ENCODE measurements at places on chromosomes 3 and 15.

GRCh38 chr3:83523470-83524073, 1435.2 kb upstream of the CADM2 start:
- DNase-seq, result peak; percentile 69

GRCh38 chr15:74901612-74902063, 5.0 kb downstream of the FAM219B start:
- peak; percentile 21 for DNase-seq

DNA sequence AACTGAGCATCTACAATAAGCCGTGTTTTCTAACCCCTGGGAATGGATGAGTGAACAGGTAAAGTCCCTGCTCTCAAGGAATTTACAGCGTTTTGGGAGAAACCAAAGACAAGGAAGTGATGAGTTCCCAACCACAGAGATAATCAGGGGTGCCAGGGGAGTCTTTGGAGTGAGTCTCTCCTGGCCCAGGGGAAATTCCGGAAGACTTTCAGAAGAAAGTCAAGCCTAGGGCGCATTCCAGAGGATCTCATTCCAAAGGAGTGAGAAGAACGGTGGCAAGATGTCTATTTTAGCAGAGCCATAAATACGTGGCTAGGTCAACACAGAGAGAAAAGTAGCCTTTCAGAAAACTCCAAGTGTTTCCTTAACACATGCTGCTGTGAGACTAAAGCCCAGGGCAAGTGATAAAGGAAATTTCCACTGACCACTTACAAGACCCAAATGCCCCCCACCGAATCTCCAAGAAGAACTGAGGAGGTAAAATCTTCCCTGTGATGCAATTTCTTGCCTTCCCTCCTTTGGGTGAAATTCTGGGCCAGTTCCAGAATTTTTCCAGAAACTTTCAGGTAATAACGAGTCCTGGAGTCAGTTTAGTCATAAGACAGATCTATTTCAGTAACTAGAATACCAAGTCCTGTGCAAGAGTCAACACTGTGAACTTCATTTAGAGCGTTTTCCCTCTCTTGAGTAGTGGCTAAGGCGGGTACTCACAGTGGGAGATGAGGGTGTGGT, 437.4 kb downstream of the NR2F2 start:
- DNase-seq, result no peak

DNA sequence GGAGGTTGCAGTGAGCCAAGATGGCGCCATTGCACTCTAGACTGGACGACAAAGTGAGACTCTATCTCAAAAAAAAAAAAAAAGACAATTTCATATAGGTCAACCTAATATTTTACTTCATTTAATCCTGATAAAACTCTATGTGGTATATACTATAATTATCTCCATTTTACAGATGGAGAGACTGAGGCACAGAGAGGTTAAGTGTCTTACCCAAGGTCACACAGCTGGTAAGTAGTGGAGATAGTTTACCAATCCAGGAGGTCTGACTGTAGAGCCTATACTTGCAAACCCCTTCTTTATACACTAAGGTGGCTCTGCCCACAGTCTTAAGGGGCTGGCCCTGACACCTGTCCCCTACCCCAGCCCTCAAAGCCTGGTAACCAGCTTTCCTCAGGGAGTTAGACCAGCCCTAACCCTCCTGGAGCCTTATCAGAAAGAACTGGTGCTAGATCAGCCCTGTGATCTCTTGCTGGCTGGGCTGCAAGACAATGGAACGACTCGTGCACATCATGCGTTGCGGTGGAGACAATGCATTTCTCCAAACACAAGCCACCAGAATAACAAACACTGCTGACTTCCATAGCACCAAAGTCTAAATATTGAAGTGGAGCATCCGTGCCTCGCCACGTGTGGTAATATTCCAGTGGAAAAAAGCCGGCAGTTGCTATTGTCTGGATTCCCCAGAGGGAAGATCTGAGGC, 60.0 kb upstream of the SMAD3 start:
- DNase-seq, result no peak

GRCh38 chr3:195818301-195818700, 6.6 kb upstream of the MUC4 start:
- DNase-seq, result no peak

- DNase-seq, result no peak
These were observed 29.4 kb downstream of the FHIT start for GRCh38 chr3:61221759-61222362.

DNA sequence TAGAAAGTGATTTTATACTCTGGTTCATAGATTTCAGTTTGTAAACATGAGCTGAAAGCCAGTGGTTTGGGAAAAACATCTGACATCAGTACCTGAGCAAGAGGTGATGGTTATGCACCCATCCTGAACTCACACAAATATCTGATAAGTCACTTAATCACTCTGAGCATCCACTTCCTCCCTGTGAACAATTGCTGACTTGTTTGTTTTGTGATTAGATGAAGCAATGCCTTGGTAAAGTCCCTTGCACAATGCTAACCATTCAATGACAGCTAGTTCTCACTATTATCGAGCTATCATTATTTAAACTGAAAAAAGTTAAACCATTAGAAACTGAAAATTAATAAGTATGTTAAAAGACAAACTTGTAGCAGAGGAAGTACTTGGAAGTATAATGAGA, 303.0 kb downstream of the PLOD2 start:
- no peak for DNase-seq

DNA sequence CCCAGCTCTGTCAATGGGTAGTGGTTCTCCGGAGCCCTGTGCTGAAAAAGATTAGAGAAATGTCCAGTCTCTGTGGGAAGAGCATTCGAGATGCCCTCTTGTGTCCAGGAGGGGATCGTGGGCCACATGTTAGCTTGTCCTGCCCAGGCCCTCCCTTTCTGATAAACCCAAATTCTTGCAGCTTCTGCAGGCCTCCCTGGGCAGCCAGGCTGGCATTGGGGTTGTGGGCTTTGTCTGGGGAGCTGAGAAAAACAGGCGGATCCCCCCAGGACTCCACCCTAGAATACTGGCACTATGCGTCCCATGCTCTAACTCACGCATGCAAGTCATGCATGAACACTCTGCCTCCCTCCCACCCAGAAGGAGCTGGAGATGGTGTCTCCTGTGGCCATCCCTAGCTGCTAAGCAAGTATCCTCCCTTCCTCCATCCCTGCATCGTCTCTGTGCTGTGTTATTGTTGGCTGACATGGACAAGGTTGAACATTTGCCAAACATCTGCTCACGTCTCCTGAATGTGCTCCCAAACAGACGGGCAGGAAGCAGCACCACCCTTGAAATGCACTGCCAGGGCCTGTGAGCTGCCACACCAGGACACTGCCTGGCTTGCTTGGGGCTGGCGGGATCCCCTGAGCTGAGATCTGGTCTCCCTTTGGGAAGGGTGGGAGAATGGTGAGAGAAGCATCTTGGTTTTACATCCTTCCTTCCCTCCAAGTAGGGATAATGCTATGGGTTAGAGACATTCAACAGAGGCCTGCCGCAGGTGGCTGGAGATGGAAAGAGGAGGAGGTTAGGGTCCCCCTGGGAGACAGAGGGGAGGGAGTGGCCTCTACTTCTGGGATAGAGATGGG, 26.5 kb downstream of the CFAP161 start:
- DNase-seq, result peak; percentile 39

GRCh38 chr15:93413745-93414144, 324.7 kb upstream of the RGMA start:
- no peak for DNase-seq

DNA sequence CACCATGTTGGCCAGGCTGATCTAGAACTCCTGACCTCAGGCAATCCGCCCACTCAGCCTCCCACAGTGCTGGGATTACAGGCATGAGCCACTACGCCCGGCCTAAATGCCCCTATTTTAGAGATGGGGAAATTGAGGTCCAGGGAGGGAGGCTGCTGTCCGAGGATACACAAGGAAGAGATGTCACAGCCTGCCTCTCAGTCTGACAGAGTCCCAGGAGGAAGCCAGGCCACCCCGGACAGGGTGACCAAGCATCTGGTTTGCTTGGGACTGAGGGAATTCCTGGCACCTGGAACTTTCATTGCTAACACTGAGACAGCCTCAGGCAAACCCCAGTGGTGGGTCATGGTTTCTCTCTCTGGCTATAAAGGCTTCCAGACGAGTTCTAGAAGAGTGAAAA, 30.6 kb upstream of the ADAMTS7 start:
- no peak for DNase-seq

DNA sequence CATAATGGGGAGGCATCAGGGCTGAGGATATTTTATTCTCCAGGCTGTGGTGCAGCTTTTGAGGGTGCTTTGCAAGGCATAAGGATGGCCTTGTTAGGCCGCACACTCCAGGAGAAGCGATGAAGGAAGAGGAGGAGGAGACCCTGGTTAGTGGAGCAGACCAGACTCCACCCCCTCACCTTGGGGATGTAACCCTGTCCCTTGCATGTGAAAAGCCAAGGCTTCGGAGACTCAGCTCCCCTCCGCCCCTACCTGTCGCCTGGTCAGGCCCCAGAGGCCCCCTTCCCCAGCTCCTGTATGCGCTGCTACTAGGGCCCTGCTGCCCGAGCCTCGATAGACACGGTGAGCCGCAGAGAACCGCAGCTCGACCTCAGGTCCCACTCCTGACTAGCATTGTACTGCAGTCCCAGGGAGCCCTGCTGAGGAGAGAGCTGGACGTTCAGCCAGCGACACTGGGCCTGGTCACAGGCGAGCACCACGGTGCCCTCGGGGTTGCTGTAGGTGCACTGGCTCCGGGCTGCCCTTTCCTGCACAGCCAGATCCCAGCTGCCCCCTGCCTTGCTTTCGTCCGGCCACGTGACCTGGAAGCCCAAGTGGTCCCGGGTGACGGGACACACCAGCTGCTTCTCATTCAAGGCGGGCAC, 10.2 kb downstream of the CPN2 start:
- DNase-seq, result no peak

DNA sequence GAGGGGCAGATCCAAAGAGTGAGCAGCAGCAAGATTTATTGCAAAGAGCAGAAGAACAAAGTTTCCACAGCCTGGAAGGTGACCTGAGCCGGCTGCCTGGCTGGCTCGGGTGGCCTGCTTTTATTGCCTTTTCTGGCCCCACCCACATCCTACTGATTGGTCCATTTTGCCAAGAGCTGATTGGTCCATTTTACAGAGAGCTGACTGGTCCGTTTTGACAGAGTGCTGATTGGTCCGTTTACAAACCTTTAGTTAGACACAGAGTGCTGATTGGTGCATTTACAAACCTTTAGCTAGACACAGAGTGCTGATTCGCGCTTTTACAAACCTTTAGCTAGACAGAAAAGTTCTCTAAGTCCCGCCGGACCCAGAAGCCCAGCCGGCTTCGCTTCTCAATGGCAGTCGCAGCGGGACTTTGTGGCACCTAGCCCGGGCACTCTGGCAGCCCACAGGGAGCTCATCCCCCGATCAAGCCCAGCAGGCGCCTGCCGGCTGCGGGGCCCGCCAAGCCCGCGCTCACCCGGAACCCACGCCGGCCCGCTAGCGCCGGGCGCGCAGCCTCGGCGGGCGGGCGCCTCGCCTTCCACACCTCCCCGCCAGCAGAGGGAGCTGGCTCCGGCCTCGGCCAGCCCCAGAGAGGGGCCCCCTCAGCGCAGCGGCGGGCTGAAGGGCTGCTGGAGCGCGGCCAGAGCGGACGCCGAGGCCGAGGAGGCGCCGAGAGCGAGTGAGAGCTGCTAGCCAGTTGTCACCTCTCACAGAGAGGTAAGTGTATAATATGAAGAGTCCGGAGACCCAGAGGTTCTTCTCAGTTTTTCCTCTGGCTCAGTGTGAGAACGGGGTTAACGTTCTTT, 339.2 kb downstream of the CHL1 start:
- peak; percentile 23 for DNase-seq

DNA sequence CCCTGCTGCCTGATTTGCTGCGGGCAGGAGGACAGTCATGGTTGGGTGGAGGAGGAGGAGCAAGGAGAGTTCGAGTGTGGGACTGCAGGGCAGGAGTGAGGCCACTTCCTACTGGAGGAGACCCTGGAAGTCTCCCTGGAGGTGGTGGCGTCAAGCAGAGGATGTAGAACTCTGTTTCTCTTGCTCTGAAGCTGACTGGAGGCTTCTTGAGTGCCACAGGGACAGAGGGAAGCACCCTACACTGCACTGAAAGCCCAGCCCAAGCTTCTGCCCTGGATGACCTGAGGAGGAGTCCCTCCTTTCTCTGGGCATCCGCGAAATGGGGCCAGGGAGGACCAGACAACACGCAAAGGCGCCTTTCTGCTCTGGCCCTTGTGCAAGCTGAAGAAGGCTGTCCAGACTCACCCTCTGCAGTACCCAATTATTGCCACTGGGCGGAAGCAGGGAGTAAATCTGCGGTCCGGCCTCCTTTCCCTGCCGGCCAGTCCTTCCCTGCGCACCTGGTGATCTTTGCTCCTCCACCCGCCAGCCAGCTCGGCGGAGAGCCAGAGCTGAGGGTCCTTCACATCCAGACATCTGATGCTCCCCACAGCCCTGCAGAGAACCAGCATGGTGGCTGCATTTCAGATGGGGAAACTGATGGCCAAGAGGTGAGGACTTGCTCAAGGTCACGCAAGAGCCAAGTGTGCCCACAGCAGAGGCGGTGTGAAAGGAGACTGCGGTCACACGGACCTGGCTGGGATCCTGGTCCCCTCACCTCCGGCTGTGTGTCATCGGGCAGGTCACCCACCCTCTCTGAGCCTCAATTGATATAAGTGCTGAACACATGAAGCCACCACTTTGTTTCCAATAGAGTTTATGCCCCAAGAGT, 207.1 kb downstream of the TBC1D2B start:
- DNase-seq, result peak; percentile 32

DNA sequence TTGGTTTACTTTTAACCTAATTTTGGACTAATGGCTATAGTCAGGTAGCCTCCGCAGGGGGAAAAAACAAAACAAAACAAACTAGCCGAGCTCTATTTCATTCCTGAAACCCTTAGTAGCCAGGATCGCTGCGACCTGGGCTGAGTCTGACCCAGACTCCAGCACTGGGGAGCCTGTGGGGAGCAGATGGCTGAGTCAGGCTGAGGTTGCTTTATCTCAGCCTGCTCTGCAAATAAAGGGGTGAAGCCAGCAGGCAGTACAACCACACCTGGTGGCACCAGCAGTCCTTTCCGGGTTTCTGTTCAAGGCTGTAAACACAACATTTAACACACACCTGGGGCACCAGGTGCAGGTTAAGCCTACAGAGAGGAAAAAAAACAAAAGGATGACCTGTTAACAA, 27.3 kb downstream of the ABHD2 start:
- DNase-seq, result peak; percentile 54

- no peak for DNase-seq
These were observed 678.4 kb downstream of the ROBO2 start for GRCh38 chr3:77718311-77718710.

DNA sequence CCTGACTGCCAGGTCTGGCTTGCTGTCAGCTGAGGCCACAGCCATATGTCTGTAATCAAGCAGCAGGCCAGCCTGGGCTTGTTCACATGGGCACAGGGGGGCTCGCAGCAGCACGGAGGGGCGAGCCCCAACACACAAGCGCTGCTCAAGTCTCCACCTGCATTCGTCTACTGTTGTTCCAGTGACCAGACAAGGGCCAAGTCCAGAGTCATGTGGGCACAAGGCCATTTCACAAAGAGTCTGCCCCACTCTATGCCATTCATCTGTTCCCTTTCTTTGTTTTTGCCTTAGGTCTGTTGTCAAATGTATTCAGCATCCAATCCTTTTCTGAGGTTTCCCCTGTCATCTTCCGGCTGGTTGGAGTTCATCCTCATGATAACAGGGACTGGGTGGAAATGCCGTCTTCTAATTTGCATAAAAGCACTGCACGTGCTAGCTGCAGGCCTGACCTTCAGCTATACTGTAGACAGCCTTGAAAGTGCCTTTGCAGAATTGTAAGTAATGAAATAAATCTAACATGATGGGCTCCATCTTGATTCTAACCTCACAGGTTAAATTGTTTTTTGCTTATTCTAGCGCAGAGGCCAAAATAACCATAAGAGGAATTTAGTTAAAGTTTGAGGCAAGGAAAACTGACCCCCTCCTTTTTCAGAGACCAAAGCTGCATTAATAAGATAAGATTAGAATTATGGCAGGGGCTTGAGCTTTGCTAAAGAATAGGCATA, 28.6 kb upstream of the KBTBD12 start:
- DNase-seq, result no peak

All from NCI-H1092 treated with DMSO at 0.1 percent for 48 hours (cell line).